ENCODE measurements at places on chromosomes 4 and X.

DNA sequence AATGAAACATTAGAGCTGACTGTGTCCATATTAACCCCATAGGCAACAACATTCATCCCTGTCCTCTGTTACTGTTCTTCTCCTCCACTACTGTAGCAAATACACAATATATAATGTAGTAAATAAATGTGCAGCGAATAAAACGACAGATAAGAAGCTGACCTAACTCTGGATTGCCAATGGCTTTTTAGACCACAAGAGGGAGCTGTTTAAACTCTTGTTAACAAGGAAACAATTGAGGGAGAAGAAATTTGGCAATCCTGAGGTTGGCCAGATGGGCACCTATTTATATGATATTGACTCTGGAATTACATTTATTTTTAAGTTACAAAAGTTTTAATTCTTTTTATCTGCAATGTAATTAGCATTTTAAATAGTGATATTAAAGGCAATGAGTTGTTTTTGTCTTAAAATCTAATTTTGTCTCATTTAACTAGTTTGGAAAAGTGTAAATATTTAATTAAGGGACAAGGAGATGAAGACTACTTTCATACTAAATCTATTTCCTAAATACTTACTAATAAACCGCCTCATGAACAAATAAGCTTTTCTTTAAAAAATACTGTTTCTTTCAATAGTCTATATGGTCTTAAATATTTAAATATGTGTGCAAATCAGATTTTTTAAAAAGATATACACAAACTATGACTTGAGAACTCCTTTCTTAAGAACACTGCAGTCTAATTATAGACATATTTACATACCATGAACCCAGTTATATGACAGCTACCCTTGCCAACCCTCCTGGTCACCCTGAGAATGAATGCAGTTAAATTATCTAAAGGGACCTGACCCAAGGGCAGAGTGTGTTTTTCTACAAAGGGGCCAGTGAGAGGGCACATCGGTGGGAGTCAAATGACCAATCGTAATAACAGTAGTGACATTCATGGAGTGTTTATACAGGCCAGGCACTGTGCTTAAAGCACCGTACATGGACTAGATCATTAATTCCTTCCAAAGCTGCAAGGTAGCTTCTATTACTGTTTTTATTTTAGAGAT, 52.9 kb upstream of the HPF1 start:
- DNase-seq, result peak; percentile 66

- DNase-seq, result no peak
These were observed 97.5 kb upstream of the STX18 start for GRCh38 chr4:4639370-4639769.

DNA sequence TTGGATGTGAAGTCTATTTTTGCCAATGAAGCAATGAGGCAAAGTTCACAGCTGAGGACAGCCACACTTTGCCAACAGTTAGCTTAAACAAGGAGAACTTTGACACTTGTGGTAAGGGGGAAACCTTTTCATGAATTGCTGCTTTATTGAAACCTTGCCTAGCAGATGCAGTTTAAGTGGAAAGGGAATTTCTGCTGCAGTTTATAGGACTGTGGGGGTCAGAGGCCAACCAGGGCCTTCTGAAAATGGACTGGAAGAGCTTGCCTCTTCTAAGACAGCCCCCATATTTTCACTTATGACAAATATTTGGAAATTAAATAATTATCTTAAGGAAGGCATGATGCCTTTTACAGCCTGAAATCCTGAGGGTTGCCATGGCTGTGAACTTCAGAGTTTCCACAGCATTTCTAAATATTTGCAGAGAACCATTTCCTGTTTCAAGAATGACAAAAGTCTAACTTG, 550.3 kb downstream of the RAB28 start:
- no peak for DNase-seq

- no peak for DNase-seq
These were observed 179.5 kb downstream of the ADRA2C start for GRCh38 chr4:3945511-3946290.

DNA sequence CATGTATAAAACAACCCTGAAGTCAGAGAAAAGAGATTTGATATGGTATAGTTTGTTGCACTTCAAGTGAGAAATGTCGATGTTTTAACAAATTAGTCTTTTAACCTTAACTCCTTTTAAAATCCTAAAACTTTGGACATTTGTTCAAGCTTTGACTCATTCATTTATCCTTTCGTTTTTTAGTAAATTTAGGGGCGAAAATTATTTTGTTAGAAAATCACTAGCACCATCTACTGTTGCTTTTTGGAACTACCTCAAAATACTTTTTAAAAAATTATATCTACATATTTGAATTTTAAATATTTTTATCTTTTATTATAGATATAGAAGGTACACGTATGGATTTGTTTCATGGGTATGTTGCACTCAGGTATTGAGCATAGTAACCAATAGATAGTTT, 165.1 kb upstream of the POF1B start:
- no peak for DNase-seq

DNA sequence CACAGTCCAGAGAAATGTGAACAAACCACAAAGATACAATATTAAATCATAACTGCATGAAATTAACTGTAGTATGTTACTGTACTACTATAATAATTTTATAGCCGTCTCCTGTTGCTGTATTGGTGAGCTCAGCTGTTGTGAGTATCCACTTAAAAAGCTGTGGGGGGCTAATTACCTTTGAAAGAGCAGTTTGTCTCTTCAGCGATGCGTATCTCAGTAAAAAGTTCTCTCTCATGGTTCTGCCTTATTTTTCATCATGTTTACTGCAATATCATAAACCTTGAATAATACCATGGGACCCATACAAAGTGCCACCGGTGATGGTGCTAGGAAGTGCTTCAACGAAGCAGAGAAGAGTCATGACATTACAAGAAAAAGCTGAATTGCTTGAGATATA, 8.4 kb upstream of the MSMO1 start:
- DNase-seq, result no peak

GRCh38 chr4:76892001-76892400, 5.9 kb downstream of the SOWAHB start:
- no peak for DNase-seq

- no peak for DNase-seq
These were observed 1081.8 kb upstream of the GRID2 start for GRCh38 chr4:91222014-91222413.

DNA sequence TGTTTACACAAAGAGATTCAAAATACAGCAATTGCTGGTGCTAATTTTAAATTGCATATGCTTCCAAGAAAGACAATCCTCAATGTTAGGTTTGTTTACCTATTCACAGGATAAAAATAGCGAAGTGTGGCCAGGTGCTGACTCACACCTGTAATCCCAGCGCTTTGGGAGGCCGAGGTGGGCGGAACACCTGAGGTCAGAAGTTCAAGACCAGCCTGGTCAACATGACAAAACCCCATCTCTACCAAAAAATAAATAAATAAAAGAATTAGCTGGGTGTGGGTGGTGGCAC, 77.7 kb downstream of the OPHN1 start:
- DNase-seq, result no peak

GRCh38 chrX:46912098-46912602, at the start of gene JADE3:
TSS of gene JADE3 (plus strand) at chrX:46912421. CDS start at chrX:46984895, 72,474 bp downstream.
- DNase-seq, result peak; percentile 76

- no peak for DNase-seq
These were observed 7.5 kb downstream of the BCOR start for GRCh38 chrX:40090050-40090804.

GRCh38 chrX:115449742-115450141, 111.2 kb upstream of the PLS3 start:
- DNase-seq, result no peak

DNA sequence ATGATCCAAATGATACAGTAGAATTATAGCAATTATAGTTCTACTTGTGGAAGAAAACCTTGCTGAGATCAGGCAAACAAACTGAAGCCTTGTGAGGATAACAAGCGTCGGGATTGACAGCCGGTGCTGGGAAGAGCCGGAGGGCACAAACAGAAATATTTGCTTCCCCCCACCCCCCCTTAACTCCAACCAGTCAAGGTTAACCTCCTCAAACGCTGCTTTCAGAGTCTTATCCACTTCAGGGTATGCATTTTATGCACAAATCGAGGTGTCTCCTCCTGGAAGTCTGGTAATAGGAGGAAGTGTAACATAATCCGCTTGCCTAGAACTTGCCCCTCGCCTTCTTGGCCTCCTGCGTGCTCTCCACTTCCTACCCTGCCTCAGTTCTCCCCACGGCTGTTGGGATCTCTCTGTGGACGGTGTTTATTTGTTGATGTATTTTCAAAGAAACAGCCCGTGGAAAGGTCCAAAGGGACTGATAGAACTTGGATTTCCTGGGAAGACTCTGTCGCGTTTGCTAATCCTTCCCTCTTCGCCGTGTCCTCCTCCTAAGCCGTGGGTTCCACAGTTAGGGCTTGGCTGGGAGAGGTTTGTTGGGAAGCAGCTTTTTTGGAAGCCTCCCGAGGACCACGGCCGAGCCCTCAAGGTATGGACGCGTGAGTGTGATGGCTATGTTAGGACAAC, 4.1 kb upstream of the ARX start:
- no peak for DNase-seq

GRCh38 chrX:115968436-115969252, 201.9 kb upstream of the AGTR2 start:
- DNase-seq, result peak; percentile 81

DNA sequence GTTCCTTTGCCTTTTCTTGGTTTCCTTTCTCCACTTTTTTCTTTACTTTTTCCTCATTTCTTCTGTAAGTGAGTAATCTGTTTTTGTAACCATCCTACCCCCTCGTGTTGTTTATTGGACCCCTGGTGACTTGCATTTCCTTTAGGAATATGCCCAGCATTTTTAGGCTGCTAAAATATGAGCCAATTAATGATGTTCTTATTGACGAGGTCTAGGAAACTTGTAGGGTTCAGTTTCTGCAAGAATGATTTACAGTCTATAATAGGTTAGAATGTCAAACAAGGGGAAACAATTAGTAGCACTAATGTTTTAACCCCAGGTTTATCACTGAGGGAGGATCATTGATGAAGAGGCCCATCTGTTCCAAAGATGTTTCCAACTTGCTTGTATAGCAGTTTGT, 79.0 kb downstream of the CPE start:
- no peak for DNase-seq

GRCh38 chr4:140617499-140618248, 48.9 kb upstream of the UCP1 start:
- no peak for DNase-seq

GRCh38 chrX:113828470-113828869, 755.4 kb upstream of the HTR2C start:
- no peak for DNase-seq

DNA sequence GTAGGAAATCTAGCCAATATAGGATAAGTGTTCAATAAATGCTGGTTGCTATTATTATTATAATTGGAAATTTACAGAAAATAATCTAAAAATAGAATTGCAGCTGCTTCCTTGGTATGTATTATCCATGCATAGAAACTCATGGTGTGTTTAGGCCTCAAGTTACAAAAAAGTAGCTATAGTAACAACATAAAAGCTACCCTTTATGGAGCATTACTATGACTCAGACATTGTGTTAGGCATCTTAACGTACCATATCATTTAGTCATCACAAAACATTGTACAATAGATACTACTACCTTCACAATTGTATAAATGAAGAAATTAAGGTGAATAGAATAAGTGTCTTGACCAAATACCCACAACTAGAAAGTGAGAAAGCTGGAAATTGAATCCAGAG, 126.9 kb upstream of the NRK start:
- no peak for DNase-seq

- peak; percentile 33 for DNase-seq
These were observed at the start of gene SCD5 for GRCh38 chr4:82798168-82799005. TSS of gene SCD5 (minus strand) at chr4:82798796. CDS start at chr4:82798537, 259 bp downstream.

DNA sequence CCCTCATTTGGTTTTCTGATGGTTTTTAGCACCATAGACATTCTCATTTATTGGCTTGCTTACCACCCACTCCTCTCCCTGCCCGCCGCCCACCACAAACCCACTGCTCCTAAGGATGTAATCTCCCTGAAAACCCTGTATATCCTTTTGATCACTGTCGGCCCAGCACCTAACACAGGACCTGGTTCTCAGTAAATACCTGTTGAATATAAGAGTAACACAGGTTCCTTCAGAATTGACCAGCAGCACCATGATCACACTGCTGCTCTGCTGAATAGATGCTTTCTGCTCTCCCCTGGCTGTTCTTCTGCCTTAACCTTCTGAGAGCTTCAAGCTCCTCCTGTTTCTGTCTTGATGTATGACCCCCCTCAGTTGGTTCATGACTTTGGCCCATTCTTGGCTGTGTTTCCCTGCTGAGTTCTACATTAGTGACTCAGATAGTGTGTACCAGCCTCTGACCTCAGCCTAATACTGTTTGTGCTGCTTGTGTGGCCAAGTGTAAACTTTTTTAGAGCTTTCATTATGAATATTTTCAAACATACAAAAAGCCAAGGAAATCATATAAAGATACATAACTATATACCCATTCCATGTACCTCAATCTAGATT, 265.3 kb downstream of the FRMPD4 start:
- DNase-seq, result no peak

GRCh38 chrX:41452565-41453356, 5.6 kb downstream of the NYX start:
- DNase-seq, result no peak

GRCh38 chrX:65300104-65300809, 234.3 kb downstream of the LAS1L start:
- no peak for DNase-seq

- no peak for DNase-seq
These were observed 449.8 kb upstream of the SMIM31 start for GRCh38 chr4:164304101-164304639.

- DNase-seq, result no peak
These were observed 187.7 kb downstream of the GPAT3 start for GRCh38 chr4:83723609-83724008.

DNA sequence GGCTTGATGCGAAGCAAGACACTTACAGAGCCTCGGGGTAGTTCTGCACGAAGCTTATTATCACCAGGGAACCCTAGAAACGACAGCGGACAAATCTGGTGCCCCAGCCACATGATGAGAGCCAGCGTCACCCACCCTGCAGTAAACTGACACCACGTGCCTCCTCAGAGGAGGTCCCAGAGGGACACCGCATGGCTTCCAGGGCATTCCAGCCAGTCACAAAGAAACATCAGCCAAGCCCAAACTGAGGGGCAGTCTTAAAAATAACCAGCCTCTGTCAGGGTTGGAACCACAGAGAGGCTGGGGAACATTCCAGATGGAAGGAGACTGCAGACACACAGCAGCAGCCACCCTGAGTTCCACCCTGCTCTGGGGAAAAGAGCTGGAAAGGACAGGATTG, 36.6 kb upstream of the HGFAC start:
- no peak for DNase-seq

DNA sequence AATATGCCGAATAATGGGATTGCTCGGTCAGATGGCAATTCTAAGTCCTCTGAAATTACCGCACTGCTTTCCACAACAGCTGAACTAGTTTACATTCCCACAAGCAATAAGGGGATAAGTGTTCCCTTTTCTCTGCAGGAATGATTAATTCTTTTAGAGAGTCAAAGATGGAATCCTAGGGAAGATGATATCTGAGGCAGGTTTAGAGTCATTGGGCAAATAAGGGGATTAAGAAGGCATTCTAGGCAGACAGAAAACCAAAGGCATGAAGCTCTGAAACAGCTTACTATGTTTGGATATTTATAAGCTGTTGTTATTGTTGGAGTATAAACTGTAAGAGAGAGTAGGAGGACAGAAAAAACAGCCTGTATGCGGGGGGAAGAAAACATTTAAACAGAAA, 85.7 kb downstream of the TET2 start:
- DNase-seq, result no peak

GRCh38 chr4:158930639-158930972, 161.8 kb downstream of the FNIP2 start:
- DNase-seq, result no peak

- no peak for DNase-seq
These were observed 25.8 kb downstream of the TENM3 start for GRCh38 chr4:182268966-182269365.

Data from NCI-H1930 (cell line).